ENCODE measurements at places on chromosomes 7 and 10. TPM values are rescaled to one million over a fixed set of nuclear protein-coding genes. Genes with fewer than 3 reads are reported as not detected.
A peak's percentile ranks its signal among the peaks of the same experiment; 100 is the strongest.

The SEMA3A gene
- 1.9 TPM for total RNA-seq

The PON1 gene
- total RNA-seq: not detected

The SPAG6 gene
- not detected for total RNA-seq

The STEAP2 gene
- total RNA-seq: not detected

The STEAP1 gene
- 2.0 TPM for total RNA-seq

The OR2A5 gene
- total RNA-seq: not detected

The VSIR gene
- 47.3 TPM for total RNA-seq

The GNGT1 gene
- total RNA-seq: not detected

The SORCS3 gene
- not detected for total RNA-seq

- no peak overlapping the region for H3K27ac ChIP-seq
- no peaks in the 10 kb centered on the region for H3K36me3 ChIP-seq
- peaks cover 7% of the 10 kb centered on the region for H3K4me1 ChIP-seq
- H3K27me3 ChIP-seq: no peaks in the 10 kb centered on the region
These were observed 190.2 kb upstream of the HABP2 start for GRCh38 chr10:113362645-113363091.

GRCh38 chr10:70192326-70192968 is 22.1 kb upstream of the SAR1A start:
- no peak overlapping the region for H3K27ac ChIP-seq
- peaks cover 9% of the 10 kb centered on the region for H3K4me1 ChIP-seq
- no peak for DNase-seq
- peaks cover 5% of the 10 kb centered on the region for H3K36me3 ChIP-seq
- H3K27me3 ChIP-seq: no peaks in the 10 kb centered on the region
- no peak overlapping the region for H3K4me3 ChIP-seq

GRCh38 chr7:45224832-45225231 is 67.2 kb downstream of the RAMP3 start:
- H3K27me3 ChIP-seq: peaks cover 37% of the 10 kb centered on the region
- no peak overlapping the region for H3K4me3 ChIP-seq
- no peaks in the 10 kb centered on the region for H3K4me1 ChIP-seq
- H3K36me3 ChIP-seq: no peaks in the 10 kb centered on the region
- DNase-seq: no peak

GRCh38 chr10:42992957-42993390 is 83.9 kb upstream of the RET start:
- DNase-seq: no peak
- H3K27ac ChIP-seq: no peak overlapping the region
- H3K27me3 ChIP-seq: no peaks in the 10 kb centered on the region
- H3K4me3 ChIP-seq: no peak overlapping the region

- no peaks in the 10 kb centered on the region for H3K4me1 ChIP-seq
- no peak overlapping the region for H3K27ac ChIP-seq
- H3K27me3 ChIP-seq: no peaks in the 10 kb centered on the region
- H3K4me3 ChIP-seq: no peak overlapping the region
These were observed 248.2 kb downstream of the SKAP2 start for GRCh38 chr7:26616235-26616634.

- no peak overlapping the region for H3K4me3 ChIP-seq
- peak; percentile 28 for DNase-seq
- H3K27me3 ChIP-seq: peaks cover 4% of the 10 kb centered on the region
- H3K27ac ChIP-seq: no peak overlapping the region
- peaks cover 8% of the 10 kb centered on the region for H3K4me1 ChIP-seq
These were observed 36.7 kb upstream of the ABLIM1 start for GRCh38 chr10:114694752-114695151.

DNA sequence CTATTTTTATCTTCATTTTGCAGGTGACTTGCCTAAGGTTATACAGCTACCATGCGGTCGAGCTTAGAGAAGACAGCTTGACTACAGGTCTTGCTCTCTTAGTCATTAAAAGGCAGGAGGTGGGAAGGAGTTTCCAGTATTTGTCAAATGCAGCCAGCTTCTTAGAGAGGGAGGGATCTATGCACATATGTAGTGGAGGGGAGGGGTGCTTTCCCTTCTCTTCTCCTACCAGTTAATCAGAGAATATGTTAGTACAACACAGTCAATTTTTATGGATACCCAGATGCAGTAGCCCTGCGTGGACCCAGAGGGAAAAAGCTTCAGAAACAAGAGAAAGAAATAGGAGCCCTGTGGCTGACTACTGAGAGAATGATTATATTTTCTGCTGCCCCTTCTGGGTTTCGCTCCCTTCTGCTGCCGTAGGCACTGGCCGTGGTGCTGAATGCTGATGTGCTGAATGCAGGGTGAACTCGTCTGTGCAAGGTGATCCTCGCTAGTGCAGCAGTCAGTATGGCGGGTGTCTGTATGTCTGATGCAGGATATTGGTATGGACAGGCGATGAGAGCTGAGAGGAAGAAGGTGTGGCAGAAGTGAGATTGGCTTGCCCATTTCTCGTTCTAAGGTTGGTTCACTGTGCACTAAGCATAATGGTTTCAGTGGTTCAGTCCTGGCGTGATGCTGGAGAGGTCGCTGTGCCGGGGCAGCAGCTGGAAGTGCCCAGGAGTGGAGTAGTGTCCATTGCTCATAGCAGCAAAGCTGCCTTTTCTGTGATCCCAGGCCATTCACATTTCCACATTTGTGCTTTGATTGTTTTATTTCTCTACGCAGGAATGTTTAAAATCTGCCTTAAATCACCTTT is 189.2 kb upstream of the PODXL start:
- H3K27ac ChIP-seq: no peak overlapping the region
- no peaks in the 10 kb centered on the region for H3K36me3 ChIP-seq
- DNase-seq: no peak
- no peak overlapping the region for H3K4me3 ChIP-seq
- H3K27me3 ChIP-seq: peaks cover 12% of the 10 kb centered on the region

Data from activated naive CD8-positive, alpha-beta T cell treated with anti-CD3 and anti-CD28 coated beads for 36 hours (primary cell).